ENCODE measurements at places on chromosomes 7 and 10. TPM values are rescaled to one million over a fixed set of nuclear protein-coding genes. Genes with fewer than 3 reads are reported as not detected.

DNA sequence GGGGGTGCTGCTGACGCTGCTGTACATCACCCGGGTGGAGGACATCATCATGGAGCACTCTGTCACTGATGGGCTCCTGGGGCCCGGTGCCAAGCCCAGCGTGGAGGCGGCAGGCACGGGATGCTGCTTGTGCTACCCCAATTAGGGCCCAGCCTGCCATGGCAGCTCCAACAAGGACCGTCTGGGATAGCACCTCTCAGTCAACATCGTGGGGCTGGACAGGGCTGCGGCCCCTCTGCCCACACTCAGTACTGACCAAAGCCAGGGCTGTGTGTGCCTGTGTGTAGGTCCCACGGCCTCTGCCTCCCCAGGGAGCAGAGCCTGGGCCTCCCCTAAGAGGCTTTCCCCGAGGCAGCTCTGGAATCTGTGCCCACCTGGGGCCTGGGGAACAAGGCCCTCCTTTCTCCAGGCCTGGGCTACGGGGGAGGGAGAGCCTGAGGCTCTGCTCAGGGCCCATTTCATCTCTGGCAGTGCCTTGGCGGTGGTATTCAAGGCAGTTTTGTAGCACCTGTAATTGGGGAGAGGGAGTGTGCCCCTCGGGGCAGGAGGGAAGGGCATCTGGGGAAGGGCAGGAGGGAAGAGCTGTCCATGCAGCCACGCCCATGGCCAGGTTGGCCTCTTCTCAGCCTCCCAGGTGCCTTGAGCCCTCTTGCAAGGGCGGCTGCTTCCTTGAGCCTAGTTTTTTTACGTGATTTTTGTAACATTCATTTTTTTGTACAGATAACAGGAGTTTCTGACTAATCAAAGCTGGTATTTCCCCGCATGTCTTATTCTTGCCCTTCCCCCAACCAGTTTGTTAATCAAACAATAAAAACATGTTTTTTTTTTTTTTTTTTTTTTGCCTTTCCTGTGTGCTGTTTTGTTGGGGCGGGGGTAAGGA is 55.8 kb downstream of the TSPAN15 start:
- DNase-seq: no peak

DNA sequence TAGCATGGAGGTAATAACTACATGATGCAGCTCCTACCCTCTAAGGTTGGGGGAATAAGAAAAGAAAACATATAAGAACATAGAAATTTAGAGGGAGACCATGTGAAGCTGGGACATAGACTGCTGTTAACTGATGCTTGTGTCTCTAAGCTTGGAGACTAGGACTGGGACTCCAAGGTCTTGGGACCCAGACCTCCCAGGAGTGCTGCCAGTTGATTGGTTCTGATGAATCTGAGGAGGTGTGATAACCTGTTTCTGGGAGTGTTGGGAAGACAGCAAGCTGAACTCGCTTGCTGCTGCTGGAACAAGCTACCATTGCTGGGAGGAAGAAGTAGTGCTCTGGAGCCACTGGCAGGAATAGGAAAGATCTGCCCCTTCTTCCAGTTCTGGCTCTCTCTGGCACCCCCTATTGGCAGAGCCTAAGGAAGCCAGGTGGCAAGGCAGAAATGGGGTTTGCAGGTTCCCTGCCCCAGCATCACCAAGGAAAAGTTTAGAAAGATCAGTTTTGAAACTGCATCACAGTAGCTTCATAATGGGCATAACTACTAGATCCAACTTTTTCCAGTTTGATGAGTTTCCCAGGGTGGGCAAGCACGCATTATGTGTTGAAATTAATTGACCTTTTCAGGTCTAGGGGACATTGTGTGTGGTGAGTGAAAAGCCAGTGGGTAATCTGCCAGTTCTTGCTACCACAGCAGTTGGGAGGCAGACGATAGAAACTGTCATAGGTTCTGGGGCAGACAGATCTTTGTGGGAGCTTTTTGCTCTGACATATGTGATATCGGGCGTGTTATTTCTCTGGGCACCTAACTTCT is 140.7 kb downstream of the SND1 start:
- no peak for DNase-seq

DNA sequence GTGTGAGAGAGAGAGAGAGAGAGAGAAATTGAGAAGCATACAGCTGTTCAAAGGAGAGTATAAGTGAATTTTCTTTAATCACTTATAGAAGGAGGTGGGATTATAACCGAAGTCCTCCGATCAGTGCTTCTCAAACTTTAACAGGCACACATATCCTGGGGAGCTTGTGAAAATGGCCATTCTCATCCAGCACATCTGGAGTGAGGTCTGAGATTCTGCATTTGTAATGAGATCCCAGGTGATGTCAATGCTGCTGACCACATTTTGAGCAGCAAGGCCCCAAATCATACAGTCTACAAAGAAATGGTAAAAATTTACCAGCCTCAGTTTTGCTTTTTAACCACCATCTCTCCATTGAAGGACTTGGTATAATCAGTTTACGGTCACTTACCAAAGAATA is 219.0 kb downstream of the PTEN start:
- DNase-seq: no peak

- DNase-seq: no peak
Observed at GRCh38 chr10:122551450-122551849, 9.1 kb upstream of the DMBT1 start.

- DNase-seq: peak; percentile 23
Observed at GRCh38 chr10:48981310-48981907, 41.8 kb upstream of the LRRC18 start.

- peak; percentile 51 for DNase-seq
Observed at GRCh38 chr10:80046629-80047441, 31.6 kb upstream of the TMEM254 start.

DNA sequence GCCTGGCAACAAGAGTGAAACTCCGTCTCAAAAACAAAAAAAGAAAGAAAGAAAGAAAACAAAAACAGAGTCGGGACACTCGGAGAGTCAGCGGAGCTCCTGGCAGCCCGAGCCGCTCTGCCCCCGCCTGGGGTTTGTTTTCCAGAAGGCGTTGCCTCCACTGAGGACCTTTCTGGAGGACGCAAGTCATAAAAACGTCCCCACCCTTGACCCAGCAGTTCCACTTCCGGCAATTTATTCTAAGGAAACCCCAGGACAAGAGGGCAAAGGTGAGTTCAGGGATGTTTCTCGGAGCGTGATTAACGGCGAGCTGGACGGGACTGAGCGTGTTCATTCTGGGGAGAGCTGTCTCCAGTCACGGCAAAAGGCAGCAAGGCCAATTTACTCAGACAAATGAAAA is 27.0 kb upstream of the SUN1 start:
- DNase-seq: no peak

- DNase-seq: no peak
Observed at GRCh38 chr7:115085421-115085820, 163.5 kb downstream of the MDFIC start.

DNA sequence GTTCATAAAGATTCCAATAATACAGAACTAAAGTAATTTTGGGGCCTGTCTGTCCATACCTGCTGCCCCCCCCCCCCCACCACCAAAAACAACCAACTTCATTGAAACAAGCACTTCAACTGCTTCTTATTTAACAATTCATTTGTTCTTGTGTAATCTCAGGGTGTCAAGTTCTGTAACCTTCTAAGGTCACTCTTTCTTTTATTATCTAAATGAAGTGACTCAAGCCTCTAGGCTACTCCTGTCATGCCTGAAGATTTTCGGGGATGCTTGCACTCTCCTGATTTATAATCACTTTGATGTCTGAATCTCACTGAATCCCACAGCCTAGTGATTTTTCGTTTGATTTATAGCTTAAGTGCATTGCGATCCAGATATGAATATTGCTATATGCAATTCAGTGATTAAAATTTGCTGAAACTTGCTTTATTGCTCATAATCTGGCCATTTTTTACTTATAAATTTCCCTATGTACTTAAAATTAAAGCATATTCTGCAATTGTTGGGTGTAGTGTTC is 27.2 kb downstream of the GARIN1A start:
- no peak for DNase-seq

- DNase-seq: no peak
Observed at GRCh38 chr7:69452797-69453196, 145.5 kb upstream of the AUTS2 start.

DNA sequence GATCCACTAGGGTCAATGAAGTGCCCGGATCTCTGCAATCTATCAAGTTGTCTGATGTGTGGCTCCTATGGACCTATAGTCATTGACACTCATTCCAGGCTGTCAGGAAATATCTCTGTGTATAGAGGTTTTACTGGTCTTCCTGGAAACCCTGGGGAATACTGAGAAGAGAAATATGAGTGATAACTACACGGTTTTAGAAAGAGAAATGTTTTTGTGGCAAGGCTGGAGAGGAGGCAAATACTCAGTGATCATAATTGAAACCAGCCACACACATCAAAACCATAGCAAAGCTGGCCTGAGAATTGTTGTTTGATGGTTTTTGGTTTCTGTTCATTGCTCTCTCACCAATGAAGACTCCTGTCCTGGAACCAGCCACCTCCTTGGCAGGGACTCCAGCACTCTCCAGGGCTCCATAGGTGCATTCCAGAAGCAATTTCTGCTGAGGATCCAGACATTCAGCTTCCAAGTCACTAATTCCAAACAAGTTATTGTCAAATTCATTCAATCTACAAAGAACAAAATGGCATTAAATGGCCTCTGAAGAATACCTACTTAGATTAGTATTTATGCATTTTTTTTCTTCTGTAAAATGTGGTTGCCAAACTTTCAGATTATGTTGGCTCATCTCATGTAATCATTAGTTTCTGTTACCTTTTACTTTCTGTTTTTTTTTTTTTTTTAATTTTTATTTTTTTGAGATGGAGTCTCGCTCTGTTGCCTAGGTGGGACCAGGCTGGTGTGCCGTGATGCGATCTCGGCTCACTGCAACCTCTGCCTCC is 108.6 kb upstream of the ABI1 start:
- no peak for DNase-seq

DNA sequence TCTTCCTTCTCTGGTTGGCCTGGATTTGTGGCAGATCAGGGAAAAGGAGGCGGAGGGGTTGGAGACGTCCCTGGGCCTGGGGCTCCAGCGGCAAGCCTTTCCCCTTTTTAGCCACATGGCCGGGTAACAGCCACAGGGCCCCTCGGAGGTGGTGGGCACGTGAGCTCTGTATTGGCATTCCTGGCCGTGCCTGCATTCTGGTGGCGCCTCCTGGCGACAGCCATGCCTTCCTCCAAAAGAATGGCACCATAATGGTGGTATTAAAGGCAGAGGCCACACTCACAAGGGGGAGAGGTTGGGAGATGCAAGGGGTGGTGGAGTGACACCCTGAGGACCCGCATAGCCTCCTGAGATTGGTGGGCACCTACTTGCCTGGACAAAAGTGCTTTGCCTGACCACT is 3.0 kb upstream of the AQP1 start:
- DNase-seq: no peak

DNA sequence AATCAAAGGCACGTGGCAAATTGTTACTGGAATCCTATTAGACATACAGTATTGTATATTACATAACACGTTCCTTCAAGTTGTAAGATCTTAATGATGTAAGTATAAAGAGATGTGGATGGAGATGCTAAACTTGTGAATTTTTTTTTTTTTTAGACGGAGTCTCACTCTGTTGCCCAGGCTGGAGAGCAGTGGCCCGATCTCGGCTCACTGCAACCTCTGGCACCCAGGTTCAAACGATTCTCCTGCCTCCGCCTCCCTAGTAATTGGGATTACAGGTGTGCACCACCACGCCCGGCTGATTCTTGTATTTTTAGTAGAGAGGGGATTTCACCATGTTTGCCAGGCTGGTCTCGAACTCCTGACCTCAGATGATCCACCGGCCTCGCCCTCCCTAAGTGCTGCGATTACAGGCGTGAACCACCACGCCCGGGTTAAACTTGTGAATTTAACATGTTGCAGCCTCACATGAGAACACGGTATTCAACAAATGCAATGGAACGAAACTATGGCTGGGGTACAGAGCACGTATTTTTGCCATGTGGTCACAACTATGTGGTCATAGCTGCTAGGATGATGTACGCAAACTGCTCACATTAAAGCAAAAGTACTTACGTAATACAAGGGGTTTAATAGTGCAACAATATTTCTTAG is 818 bp upstream of the SUPV3L1 start:
- peak; percentile 79 for DNase-seq

Gene EN2
- polyA plus RNA-seq: not detected

Gene TYW1B
- 1.1 TPM for polyA plus RNA-seq

Gene RINT1
- polyA plus RNA-seq: 3.2 TPM

Gene ING3
- polyA plus RNA-seq: 25.9 TPM

Gene VPS37D
- polyA plus RNA-seq: not detected

Gene HECW1
- polyA plus RNA-seq: not detected
